ENCODE measurements at places on chromosomes 2 and 18.

- peak; percentile 99 for DNase-seq
Measured at GRCh38 chr2:134918526-134919340, at the start of gene CCNT2. Gene CCNT2, plus strand, starts transcription at chr2:134918822. Its CDS starts 33 bp downstream, at chr2:134918855.

DNA sequence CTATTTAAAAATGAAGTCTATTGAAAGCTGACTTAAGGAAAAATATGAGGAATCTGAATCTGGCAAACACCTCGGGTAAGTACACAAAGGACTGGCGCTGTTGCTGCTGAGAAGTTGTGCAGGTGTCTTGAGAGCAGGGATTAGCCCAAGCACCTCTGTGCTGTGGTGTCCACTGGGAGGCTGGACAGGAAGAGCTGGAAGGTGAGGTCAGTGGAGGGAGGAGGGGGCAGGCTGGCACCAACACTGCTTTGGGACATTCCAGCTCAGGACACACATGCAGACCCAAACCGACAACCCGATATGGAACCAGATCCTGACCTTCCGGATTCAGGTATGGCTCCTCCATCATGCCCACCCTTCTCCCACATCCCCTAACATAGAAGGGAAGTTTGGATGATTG, 20.6 kb downstream of the FER1L5 start:
- no peak for DNase-seq

DNA sequence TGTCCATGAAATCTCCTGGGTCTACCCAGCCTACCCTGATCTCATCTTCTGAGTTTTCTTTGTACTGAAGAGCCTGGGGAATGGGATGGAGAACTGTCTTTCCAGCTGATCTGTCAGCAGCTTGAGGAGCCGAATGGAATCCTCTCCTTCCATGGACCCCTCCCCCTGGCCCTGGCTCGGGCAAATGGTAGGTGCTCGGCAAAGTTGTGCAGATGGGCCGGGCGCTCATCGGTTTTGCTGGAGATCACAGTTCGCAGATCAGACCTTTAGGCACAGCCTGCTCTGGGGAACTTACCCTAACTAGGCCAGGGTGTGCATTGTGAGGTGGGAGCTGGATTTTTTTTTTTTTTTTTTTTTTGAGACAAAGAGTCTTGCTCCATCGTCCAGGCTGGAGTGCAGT, 40.4 kb downstream of the LCT start:
- no peak for DNase-seq

DNA sequence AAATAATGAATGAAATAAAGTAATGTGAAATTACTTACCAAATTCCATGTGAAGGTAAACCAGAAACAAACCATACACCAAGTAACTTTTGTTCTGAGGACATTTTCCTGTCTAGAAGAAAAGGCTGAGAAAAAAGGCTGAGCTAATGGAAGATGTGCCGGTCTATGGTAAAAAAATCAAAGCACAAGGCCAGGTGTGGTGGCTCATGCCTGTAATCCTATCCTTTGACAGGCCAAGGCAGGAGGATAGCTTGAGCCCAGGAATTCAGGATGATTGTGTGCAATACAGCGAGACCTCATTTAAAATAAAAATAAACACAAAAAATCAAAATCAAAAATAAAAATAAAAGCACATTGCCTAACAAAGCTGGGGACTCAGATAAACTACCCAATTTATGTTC, 6.7 kb downstream of the ORC4 start:
- DNase-seq = no peak

DNA sequence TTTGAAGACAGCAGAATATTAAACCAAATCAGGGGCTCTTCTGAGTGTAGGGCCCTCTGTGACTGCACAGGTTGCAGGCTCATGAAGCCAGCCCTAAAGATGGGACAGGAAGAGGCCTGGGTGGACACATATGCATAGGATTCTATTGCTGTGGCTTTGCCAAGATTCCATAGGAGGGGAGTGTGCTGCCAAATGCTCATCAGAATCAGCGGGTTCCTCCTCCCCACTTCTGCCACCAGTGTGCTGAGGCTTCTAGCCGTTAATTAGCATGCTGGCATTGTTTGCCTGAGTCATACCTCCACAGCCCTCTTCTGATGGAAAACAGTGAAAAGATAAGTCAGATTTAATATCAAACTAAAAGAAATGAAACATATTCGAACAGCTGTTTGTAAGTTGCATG, 103.9 kb upstream of the TMEFF2 start:
- DNase-seq = no peak

GRCh38 chr2:147636886-147637285, 207.9 kb upstream of the ACVR2A start:
- DNase-seq = no peak

DNA sequence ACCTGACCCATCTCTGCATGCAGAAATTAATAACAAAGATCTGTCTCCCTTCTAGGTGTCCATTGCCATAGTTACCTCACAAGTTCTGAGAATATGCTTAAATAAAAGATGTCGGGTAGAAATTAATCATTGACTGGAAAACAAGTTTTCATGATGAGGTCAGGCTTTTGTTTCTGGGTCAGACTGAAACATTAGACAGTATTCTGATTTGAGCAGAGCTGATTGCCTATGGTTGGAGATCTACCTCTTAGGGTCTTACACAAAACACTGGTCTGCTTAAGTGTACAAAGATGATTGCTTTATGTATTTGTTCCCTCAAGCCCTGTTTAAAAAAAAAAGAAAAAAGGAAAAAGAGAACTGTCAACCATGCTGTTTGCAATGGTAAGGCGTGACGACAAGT, 956.4 kb downstream of the CPS1 start:
- no peak for DNase-seq

DNA sequence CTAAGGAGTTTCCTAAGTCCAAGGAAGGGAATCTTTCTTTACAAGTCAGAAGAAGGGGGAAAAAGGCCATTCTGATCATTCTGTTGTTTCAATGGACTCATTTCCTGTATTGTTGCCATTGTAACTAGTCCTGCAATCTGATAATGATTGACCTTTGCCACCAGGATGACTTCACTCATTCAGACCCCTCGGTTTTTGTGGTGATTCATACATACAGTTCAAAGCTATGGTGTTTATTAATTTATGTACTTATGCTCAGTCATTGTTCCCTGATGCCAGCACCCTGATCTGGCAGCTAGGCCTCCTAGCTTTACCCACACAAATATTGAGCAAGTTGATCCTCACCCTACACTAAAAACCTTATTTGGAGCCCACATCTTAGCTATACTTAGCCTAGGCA, 57.6 kb upstream of the ZNF519 start:
- no peak for DNase-seq

DNA sequence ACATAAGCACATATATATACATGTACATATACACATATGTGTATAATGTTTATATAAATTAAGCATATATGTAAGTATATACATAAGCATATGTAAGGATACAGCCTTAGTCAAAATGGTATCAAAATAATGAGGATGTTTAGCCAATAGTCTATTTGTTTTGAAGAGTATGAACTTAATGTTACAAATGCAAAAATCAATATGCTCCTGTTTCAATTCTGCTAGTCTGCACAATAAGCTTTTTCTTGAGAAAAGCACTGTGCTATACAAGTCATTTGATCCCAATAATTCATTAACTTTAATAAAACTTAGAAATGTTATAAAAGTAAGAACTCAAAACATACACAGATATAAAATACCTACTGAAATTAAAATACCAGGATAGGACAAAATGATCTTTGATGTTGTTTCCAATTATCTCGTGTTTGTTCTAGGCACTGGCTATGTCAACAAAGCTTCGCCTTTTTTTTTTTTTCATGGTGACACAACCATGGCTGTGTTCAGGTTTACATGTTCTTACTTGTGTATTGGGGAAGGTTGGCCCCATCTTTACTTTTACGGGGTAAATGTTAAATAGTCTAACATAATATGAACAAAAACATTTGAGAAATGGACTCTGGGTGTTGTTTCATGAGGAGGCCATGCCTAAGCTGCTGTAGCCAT, 271.1 kb upstream of the CDH19 start:
- no peak for DNase-seq

GRCh38 chr2:105125920-105126319, 88.1 kb downstream of the MRPS9 start:
- no peak for DNase-seq

- no peak for DNase-seq
Measured at GRCh38 chr2:128272601-128273468, 45.8 kb downstream of the HS6ST1 start.

- DNase-seq = no peak
Measured at GRCh38 chr2:153455861-153456260, 22.7 kb downstream of the RPRM start.

DNA sequence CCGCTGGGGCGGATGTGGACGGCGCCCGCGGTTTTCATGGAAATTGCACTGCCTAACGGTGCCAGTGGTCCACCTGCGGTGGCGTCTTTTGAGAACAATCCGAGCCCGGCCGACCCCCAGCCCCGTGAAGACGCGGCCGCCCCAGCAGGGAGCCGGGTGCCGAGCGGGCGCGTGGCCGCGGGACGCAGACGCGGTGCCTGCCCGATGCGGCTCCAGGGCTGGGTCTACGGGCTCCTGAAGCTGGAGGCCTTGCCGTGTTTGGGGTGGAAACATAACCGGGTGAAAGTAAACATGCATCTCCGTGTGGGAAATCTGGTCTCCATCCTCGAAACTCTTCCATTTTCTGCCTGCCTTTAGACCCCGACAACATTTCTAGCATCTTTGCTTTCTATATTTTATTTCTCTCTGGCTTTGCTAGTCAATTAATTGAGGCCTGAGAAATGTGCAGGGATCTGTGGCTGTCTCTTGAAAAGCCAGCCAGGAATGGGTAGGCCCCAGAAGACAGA, 572 bp downstream of the INPP4A start:
- no peak for DNase-seq

GRCh38 chr2:194096402-194096801, 1560.6 kb upstream of the SLC39A10 start:
- DNase-seq = no peak

GRCh38 chr2:68719912-68720311, 14.7 kb upstream of the ARHGAP25 start:
- DNase-seq = no peak

DNA sequence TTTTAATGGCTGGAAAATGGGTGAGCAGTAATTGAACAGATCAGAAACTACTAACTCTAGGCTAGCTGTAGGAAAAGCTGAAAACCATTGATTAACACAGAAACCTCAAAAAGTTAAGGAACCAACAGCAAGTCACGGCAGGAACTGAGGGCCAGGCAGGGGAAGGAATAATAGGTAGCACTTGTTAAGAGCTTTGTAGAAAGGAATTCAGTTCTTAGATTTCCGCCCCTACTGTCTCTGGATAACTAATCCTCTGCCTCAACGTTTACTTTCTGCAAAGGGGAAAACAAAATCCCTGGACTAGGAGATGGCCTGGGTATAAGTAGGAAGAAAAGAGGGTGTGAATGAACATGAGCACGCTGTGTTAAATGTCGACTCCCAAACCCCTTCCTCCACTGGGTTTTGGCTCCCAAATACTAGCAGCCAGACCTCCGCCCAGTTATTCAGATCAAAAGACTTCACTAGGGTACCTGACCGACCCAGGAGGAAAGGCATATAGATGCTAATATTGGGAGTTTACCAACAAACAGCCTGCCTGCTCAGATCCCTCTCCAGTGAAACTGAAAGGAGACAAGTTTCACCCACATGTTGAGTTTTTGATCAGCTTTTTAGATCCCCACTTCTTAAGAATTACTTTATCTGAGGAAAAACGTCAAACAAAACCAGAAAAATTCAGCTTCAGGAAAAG, 12.4 kb downstream of the SMAD2 start:
- DNase-seq = no peak

DNA sequence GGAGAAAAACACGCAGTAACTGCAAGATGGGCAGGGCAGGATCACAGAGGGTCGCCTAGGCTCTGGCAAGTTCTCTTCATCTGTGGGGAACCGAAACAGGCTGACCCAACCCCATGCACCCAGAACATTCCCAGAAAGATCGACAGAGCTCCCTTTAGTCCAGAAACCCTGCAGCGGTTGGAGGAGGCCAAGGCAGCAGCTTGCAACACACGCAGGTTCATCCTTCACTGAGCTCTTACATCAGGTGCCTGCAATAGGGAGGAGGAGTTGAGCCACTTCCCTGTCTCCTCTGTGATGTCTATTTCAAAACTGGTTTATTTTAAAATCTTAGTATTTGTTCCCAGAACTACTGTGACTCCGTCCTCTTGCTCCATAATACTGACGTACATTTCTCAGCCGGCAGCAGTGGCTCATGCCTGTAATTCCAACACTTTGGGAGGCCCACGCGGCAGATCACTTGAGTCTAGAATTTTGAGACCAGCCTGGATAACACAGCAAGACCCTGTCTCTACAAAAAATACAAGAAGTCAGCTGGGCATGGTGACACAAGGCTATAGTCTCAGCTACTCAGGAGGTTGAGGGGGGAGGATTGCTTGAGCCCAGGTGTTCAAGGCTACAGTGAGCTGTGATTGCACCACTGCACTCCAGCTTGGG, 11.5 kb upstream of the SLC11A1 start:
- DNase-seq = peak; percentile 50

DNA sequence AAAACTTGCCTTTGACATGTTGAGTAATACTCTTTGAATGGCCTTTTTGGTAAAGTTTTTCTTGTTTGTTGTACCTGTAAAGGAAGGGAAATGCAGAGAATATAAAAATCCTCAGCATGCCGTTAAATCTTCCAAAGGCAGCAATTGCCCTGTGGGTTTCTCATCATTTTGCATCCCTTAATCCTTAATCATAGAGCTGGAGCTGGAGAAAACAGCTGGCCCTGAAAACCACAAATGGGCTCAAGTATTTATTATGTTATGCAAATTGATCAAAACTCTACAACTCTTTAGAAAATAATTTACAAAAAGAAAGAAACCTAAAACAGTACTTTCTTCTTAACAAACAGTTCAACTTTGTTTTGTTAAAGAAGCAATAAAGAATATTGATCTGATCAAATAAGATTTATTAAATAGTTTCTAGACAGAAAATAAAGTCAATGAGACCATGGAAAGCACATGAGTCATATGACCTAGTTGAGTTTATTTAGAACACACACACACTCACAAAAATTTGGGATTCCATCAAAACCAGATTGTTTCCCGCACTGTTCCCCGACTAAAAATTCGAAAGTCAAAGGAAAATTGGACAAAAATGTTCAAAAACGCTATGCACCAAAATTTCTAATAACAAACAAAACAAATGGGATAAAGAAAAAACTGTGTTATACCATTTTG, 309.0 kb downstream of the GULP1 start:
- no peak for DNase-seq

GRCh38 chr2:39715095-39715494, 49.4 kb downstream of the TMEM178A start:
- DNase-seq = no peak

DNA sequence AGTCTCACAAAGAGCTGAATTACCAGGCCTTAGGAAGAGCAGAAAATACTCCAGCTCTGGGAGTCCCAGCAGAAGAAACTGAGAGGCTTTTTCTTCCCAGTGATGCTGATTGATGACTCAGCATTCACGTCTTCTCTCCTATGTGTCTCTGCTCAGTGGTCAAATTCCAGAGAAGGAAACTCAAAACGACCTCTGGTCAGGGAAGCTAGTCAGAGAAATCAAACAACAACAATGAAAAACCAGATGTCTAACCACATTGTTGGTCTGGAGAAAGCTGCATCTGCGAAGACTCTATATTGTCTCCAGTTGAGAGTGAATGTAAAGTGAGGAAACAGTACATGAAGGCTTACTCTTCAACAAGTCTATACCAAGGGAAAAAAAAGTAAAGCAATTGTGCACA, 28.6 kb upstream of the CERS6 start:
- DNase-seq = no peak

GRCh38 chr2:85787282-85787980, 33.6 kb downstream of the ATOH8 start:
- no peak for DNase-seq

Measured in right lung (tissue), 10 donors.